Esophagus mucosa (tissue), 1 donor: ENCODE measurements at places on chromosomes 2 and 18. TPM values are rescaled to one million over a fixed set of nuclear protein-coding genes. Genes with fewer than 3 reads are reported as not detected.

DNA sequence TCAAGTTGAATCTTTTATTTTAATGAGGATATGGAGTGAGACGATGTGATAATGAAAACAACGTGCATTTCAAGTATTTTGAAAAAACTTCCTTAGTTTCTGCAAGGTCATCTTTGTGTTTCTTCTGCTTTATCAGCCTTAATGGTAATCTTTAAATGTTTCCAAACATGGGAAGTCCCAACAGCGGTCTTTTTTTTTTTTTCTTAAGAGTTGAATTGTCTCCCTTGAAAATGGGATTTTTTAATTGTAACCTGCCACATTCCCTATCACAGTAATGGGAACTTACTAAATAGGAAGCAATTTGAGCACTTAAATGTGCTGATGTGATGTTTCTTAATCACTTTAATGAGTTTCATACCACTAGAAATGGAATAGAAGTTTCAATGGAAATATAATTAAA lies 45.8 kb downstream of the ATIC start:
- ATAC-seq = no peak

- no peak for ATAC-seq
Measured at GRCh38 chr2:121377646-121378045, 92.6 kb upstream of the TFCP2L1 start.

GRCh38 chr2:177772529-177772928 lies 300.0 kb downstream of the PDE11A start:
- ATAC-seq = no peak

DNA sequence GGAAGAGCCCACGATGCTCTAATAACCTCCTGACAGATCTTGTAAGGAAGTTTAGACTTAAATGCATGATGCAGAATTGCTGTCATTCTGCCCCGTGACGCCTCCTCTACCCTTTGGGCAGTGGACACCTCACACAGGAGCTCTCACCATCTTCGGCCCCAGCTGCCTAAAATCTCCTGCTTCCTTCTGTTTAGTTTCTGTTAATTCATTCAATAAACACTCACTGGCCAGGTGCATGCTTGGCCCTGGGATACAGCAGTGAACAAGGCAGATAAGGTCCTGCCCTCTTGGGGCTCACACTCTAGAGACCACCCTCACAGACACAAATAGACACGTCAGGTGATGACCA lies 81.1 kb downstream of the SEPTIN10 start:
- no peak for ATAC-seq

- no peak for ATAC-seq
Measured at GRCh38 chr2:101116841-101117552, 34.2 kb downstream of the TBC1D8 start.

DNA sequence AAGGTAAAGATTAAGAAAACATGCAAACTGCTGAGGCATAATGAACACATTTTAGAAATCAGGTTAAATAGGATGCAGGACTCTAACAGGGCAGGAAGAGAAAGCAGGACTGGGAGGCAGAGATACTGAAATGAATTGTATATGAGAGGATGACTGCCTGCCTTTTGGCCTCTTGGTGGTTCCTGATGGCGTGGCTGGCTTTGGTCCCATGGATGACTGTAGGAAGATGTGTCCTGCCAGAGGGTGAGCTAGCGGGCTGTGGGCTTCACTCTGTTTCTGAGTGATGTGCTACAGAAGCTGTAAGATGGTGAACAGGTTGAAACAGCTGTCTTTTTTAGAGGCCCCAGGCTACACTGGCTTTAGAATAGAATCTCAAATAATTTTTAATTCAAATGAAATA lies 517.0 kb downstream of the SLC4A3 start:
- ATAC-seq = no peak

DNA sequence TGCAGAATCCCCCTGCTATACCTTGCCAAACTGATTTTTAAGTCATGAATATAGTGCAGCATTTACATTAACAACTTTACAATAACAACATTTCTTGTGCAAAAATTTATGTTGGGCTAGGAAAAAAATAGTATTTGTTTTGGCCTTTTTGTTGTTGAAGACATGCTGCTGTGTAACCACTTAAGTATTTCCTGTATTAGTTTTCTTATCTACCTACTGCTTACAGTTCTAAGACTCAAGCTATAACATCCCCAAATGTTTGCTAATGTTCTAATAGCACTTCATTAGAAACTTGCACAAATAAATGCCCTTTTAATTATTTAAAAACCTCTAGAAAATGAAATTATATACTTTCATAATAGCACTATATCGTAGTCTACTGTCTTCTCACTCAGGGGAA lies 154.3 kb upstream of the DOCK10 start:
- ATAC-seq = no peak

- ATAC-seq = no peak
Measured at GRCh38 chr2:217666338-217666737, 336.5 kb downstream of the TNS1 start.

GRCh38 chr18:37872562-37872961 lies 307.0 kb upstream of the CELF4 start:
- ATAC-seq = no peak

DNA sequence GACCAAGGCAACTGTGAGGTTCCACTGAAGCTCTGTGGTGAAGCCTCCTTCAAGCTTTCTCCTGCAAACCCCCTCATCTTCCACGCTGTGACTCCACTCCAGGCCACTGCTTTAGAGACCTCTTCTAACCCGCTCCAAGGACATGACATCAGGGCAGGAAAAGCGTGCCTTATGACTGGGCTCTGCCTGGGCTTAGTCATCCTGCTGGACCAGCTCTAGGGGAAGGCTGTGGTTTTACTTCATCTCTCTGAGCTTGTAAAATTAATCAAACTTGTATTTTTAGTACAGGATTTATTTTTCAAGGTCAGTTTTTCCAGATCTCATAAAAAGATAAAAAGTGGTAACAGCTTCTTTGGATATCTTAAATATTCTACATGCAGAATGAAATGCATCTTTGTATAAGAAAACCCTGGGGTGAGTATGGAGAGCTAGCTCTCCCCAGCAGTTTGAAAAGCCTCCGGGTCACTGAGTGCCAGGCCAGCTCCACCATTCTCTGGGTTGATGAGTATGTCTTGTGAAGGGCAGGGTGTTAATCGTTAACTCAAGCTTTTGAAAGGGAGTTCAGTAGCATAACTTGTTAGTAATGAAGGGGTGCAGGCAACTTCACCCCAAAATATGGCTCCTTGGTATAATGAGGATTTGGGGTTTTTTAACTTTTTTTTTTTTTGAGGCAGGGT lies 33.1 kb upstream of the YPEL5 start:
- peak; percentile 74 for ATAC-seq

DNA sequence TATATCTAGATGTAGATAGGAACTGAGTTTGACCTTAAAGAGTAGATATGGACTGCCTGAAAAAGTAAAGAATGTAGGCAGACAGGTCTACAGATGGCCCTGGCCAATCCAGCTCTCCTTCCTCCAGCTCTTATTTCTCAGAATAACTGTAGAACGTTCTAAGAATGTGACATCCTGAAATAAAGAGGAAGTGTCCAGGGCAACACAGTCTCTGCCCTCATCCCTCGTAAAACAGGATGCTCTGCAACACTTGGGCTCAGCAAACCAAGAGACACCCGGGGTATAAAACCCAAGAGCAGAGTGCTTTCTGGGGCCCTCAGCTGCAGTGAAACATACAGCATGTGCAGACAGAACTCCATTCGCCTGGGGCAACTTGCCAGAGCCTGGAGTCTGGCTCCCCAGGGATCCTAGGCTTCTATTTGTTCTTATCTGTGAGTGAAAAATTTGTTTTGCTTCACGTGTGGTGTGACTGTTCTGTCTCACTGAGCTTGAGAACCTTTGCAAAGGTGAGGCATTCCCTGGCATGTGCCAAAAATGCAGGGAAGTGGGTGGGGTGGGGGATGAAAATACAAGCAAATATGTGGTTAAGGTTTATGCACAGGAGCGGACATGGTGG lies 401.0 kb downstream of the SETBP1 start:
- ATAC-seq = no peak

- ATAC-seq = no peak
Measured at GRCh38 chr2:50649626-50650402, 382.1 kb downstream of the NRXN1 start.

DNA sequence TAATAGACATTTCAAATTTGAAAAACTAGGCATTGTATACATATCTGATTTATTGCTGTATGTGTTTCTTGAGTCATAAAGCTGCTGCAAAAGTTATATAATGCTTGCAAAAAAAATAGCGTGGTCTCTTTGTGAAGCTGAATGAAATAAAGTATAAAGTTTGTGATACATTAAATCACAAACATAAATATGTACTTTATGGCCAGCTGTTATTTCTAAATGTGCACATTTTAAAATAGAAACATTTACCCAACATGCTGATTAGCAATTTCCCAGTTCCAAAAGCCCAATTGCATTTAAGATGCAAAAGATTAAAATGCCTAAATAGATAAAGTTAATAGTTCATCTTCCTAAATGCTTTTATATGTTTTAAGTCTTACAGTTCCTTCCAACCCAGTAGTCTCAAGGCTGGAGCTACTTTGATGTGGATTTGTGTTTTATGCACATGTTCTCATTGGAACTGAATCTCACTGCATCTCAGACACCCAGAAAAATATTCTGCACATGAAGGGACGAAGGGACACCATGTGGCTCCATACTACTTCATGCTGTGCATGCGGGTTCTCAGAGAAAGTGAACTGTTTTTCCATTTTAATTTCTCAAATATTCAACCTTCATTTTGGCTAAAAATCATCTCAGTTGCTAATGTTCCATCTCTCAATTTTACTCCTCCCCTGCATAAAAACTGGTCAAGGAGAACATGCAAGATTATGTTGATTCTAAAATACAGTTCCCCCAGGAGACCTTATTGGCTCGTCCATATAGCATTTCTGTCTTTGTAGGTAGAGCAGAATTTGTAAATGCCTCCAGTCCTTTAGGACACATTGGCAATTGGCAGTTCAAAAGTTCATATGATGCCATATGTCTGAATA lies 304.6 kb downstream of the MTX2 start:
- ATAC-seq = no peak

DNA sequence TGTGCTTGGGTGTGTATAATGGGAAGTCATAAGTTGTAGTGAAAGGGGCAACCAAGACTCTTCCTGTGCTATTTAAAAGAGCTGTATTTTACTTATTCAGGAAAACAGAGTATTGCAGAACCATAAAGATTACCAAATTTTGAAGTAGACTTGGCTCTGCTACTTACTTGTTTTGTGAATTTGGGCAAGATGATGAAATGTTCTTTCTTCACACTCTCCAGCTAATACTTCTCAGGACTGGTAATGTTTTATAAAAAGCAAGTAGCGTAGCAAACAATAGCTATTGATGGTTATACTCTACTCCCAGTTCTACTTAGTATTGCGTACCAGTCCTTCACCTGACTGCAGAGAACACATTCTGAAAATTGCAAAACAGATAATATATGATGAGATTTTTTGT lies 374.1 kb downstream of the ARHGAP15 start:
- ATAC-seq = no peak

- ATAC-seq = peak; percentile 64
Measured at GRCh38 chr2:171227066-171227782, 66.5 kb upstream of the TLK1 start.

GRCh38 chr2:220043990-220044335 lies 416.5 kb downstream of the SLC4A3 start:
- no peak for ATAC-seq

DNA sequence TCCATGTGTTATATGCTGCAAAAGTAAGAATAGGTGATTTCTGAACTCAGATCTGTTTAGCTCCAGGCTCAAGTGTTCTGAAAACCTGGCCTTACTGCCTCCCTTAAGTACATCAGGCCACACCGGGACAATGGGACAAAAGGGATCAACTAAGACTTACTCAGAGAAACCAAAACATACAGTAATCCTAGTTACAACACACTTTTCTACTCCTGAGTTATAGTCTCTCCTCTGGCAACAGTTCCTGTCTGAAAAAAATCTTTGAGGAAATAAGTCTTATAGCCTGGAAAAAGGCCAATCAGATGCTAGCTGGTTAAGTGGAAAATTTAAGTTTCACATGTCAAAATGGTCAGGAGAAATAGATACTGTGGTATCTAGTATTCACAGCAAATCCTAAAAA lies 5.6 kb downstream of the METTL5 start:
- peak; percentile 86 for ATAC-seq

DNA sequence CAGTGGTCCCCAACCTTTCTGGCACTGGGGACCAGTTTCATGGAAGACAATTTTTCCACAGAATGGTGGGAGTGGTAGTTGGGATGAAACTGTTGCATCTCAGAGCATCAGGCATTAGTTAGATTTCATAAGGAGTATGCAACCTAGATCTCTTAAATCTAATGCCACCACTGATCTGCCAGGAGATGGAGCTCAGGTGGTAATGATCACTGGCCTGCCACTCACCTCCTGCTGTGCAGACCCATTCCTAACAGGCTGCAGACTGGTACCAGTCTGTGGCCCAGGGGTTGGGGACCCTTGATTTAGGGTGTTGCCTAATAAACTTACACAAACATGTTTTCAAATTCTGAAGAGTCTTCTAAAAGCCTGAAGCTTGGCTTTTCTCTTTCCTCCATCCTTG lies 261.3 kb downstream of the CDH19 start:
- ATAC-seq = no peak

GRCh38 chr2:36438449-36438977 lies 82.9 kb downstream of the CRIM1 start:
- ATAC-seq = peak; percentile 82

PHLPP1 gene
- total RNA-seq = 17.7 TPM

RSAD2 gene
- 1.6 TPM for total RNA-seq

OSR1 gene
- total RNA-seq = 0.96 TPM

SLC9A4 gene
- 0.08 TPM for total RNA-seq

FAM237A gene
- total RNA-seq = not detected

RAD51AP2 gene
- 0.16 TPM for total RNA-seq

DIPK1C gene
- total RNA-seq = not detected

SERPINB4 gene
- total RNA-seq = 418 TPM
